ENCODE measurements at places on chromosomes 2 and 18.

GRCh38 chr2:67374481-67374880 lies 22.7 kb upstream of the ETAA1 start:
- no peak for DNase-seq

DNA sequence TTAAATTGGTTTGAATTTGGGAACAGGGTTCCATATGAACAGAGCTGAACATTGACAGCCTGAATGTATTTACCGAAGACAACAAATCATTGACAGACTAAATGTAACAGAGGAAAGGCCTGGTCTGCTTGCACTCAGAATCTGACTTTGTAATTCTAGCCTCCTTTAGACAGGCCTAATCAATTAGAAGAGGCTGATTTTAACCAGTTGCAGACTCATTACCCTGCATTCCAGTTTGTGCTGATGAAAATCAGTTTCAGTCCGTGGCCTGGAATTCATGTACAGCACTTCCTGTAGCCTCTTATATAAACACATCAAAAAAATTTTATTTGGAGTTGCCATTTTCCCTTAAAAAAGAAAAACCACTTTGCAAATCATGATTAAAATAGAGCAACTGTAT lies 93.1 kb upstream of the ZFP36L2 start:
- no peak for DNase-seq

DNA sequence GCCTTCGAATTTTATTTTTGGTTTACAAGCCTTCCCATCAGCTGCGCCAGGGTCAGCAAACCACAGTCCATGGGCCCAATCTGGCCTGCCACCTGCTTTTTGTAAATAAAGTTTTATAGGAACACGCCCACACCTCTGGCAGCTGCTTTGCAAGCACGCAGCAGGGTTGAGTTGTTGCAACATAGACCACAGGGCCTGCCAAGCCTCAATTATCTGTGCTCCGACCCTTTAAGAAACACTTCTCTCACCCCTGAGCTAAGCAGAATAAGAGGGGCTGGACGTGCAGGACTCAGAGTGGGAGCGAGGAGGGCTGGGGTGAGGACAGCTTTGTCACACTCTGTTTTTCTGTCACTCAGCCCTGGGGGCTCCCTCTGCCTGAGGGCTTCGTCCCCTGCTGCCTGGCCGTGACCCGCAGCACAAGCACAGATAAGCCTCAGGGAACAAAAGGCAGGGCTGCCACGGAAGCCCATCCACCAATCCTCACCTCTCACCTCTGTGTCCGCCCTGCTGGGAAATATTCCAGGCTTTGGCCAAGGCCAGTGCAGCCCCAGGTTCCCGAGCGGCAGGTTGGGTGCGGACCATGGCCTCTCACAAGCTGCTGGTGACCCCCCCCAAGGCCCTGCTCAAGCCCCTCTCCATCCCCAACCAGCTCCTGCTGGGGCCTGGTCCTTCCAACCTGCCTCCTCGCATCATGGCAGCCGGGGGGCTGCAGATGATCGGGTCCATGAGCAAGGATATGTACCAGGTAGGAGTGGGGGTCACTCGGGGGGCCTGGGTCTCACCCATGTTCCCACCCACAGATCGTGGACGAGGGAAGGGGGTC lies at the start of gene AGXT:
TSS of gene AGXT (plus strand) at position 539 of the 823 bp plus-strand sequence. CDS start at position 581, 42 bp downstream.
- DNase-seq = no peak

DNA sequence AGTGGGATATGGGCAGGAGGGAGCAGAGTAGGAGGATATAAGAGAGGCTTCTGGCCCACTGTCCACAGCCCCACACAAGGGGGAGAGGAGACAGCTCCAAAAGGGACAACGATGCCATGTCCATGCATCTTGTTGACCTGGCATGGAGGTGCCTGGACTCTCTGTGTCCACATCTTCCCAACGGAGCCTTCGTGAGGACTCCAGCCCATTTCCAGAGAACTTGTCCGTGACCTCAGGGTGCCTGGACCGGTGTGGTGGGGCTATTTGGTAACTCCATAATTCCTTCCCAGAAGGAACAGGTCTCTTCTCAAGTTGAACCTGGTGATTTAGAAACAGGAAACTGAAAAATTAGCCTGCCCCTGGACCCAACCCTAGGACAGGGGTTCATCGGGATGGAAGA lies 133.9 kb downstream of the CYP26B1 start:
- DNase-seq = no peak

DNA sequence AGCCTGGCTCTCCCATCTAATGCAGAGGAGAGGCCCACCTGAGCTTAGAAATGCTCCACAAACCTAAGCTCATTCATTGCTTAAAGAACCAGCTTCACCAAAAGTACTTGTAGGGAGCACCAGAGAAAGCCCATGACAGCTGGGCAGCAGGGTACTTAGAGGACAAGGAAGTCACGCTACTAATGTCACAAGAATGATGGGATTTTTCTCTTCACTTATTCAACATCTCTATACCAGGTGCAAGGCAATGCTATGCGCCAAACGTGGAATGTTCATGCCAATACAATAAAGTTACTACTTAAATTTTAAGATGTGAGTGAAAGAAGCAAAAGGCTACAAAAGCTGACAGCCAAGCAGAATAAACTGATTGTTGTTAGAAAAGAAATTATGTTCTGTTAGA lies 36.0 kb downstream of the LONRF2 start:
- DNase-seq = no peak

GRCh38 chr2:128624956-128625355 lies 306.3 kb upstream of the HS6ST1 start:
- no peak for DNase-seq

- no peak for DNase-seq
Measured at GRCh38 chr2:230896346-230897115, 28.5 kb downstream of the GPR55 start.

- peak; percentile 64 for DNase-seq
Measured at GRCh38 chr2:17851731-17852585, 26.5 kb upstream of the KCNS3 start.

DNA sequence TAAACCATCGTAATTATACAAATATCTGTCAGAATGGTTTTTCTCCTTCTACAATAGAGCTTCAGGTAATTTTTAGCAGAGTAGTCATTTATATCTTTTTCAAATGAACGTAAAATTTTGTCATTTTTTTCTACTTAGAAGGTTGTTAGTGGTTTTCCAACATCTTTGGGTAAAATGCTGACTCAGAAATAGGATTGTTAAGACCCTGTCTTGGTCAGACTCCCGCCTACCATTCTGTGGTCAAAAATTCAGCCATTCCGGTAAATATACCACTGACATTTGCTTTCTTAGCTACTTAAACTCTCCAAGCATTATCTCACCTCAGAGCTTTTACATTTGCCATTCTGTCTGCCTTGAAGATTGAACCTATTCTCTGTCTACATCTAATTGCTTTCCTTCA lies 154.1 kb upstream of the CDH19 start:
- no peak for DNase-seq

GRCh38 chr2:43495727-43496126 lies 100.1 kb downstream of the THADA start:
- no peak for DNase-seq

DNA sequence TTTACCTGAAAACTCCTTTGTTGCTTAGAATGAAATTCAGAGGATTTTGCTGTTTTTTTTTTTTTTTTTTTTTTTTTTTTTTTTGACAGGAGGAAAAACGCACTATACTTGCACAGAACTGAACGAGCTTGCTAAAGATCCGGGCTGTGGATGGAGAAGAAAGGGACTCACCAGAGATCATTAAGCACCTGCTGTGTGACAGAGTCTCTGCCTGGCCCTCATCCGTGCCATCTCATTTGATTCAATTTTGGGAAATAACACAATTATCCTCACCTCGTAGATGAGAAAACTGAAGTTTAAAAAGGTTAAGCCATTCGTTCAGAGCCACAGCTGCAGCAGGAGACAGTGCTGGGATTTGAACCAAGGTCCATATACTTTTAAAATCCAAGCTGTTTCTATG lies 775.4 kb upstream of the ID2 start:
- DNase-seq = no peak

- DNase-seq = no peak
Measured at GRCh38 chr2:88245109-88245508, 75.0 kb downstream of the THNSL2 start.

GRCh38 chr2:189409647-189410046 lies 31.6 kb upstream of the WDR75 start:
- no peak for DNase-seq

DNA sequence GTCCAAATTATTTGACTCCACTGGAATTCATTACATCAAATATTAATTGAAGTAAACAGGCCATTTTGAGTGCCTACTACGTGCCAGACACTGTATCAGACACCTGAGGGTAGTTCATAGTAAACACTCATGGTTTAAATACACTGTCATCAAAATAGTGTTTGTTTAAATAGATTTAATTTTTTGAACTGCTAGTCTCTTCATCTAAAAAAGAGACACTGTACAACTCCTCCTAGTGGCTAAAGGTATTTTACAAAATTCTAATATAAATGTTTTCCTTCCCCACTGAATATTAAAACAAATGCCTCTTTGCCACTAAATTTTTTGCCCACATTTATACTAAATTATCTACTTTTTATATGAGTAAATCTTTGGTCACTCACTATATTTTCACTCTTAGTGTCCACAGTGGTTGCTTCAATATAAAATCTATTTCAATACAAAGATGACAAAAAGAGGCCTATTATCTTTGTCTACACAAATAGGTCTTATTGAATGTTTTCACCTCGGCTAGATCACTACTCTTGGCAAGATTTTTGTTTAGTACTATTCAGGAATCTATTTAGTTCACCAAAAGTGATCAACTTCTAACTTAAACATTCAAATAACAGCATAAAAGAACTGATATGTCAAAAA lies 122.1 kb downstream of the TMEM247 start:
- peak; percentile 6 for DNase-seq

GRCh38 chr18:57595347-57595746 lies 8.8 kb upstream of the FECH start:
- no peak for DNase-seq

- no peak for DNase-seq
Measured at GRCh38 chr2:37564356-37564755, 107.1 kb downstream of the CDC42EP3 start.

DNA sequence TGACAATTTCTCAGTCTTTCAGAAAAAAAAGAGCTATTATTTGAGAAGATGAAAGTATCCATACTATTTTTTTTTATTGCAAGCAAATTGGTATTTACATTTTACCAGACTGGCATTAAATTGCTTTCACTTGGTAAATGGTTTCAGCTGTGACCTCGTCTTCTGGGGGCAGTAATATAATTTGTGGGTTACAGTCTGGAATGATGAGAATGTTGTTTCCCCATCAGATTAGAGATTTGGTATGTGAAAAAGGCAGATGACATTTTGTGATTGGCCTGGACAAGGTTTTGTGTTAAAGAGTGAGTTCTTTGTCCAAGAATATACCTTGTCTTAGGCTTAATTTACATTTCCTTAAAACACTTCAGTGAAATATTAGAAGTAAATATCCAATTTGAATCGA lies 390.1 kb upstream of the ST6GAL2 start:
- no peak for DNase-seq

- no peak for DNase-seq
Measured at GRCh38 chr2:46973673-46974072, 58.1 kb upstream of the MCFD2 start.

- DNase-seq = no peak
Measured at GRCh38 chr18:55245211-55245614, 286.0 kb upstream of the CCDC68 start.

DNA sequence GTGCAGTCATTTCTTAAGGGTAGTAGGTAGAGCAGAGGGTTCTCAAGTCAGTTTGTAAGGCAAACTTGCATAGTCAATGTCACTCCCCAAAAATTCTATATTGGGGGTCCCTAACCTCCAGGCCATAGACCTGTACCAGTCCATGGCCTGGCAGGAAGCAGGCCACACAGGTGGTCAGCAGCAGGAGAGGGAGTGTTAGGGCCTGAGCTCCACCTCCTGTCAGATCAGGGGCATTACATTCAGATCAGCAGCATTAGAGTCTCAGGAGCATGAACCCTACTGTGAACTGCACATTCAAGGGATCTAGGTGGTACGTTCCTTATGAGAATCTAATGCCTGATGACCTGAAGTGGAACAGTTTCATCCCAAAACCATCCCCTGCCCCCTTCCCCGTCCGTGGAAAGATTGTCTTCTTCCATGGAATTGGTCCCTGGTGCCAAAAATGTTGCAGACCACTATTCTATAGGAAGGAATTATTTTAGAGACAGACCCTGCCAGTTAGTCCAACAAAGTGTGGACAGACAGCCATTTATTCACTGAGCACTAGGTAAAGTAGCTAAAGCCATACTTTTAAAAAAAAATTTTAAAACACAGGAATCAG lies 6.7 kb downstream of the COA5 start:
- peak; percentile 41 for DNase-seq

GRCh38 chr2:68805025-68805424 lies 66.2 kb downstream of the BMP10 start:
- DNase-seq = no peak

GRCh38 chr2:119155633-119156032 lies 2.9 kb downstream of the C1QL2 start:
- no peak for DNase-seq

DNA sequence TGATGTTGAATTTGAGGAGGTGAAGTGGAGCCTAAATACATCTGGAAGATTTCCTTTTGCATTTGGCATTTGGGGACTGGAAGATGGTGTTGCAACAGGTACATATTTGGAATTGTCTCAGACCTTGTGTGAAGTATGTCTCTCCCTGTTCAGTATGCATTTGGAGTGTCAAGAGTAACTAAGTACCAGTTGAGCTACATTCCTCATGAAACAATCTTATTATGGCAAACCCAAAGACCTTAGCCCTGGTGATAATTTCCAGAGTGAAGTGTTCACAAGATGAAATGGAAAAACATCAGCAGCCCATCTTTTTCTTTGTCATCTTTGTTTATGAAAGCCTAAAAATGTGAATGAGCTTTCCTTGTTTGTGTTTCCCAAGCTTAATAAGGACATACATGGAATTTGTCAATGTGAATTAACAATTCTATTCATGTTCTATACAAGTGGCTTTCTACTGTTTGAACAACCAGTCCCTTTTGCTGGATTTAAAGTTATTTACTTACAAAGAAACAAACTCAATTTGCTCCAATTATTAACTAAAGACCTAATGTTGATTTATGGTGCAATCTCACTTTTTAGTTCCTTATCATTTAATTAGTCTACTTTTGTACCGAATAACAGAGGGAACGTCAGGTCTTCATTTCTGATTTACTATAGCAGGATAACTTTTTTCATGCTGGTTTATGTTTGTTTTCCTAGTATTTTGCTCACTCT lies 42.1 kb upstream of the PPP1R1C start:
- no peak for DNase-seq

- peak; percentile 89 for DNase-seq
Measured at GRCh38 chr2:64359892-64360657, 93.9 kb upstream of the LGALSL start.

DNA sequence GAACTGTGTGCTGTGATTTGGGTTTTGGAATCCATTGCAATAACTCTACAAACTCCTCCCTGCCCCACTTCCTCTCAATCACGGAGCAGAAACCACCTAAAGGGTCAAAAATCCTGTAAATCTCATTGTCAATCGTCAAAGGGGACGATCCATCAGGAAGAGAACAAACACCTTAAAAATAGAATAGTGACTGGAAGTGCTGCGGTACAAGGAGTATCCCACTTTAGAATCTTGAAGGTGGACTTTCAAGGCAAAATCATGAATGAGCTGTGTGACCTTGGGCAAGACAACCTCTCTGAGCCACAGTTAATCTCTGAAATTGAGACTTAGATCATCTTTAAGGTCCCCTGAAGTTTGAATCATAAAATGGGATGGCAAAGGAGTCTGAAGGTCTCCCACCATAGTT lies 5.9 kb downstream of the PMAIP1 start:
- no peak for DNase-seq

Measured in hepatic stellate cell (primary cell).